ENCODE measurements at places on chromosomes 1 and 21.

- DNase-seq, result no peak
Measured at GRCh38 chr1:236041631-236042618, 23.0 kb downstream of the NID1 start.

DNA sequence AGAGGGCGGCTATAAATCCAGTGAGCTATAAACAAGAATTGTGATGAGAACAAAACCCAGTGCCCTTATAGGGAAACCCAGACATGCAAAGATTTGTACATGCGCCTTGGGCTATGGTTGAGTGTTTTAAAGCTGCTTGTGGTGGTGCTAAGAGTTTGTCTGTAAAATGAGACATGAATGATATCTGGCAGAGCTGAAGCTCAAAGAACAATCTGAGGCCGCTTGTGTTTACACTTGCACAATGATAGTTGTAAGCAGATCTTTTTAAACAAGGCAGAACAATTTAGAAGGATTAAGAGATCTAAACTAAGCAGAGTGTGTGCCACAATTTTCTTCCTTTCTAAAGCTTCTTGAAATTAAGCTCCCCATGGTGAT lies 80.4 kb upstream of the ADAMTS5 start:
- no peak for DNase-seq

- DNase-seq, result no peak
Measured at GRCh38 chr1:40876891-40877290, 14.7 kb upstream of the CITED4 start.

GRCh38 chr1:37513795-37514349 lies 694 bp downstream of the MEAF6 start:
- peak; percentile 75 for DNase-seq

GRCh38 chr1:167054946-167055630 lies 35.1 kb downstream of the GPA33 start:
- DNase-seq, result no peak

DNA sequence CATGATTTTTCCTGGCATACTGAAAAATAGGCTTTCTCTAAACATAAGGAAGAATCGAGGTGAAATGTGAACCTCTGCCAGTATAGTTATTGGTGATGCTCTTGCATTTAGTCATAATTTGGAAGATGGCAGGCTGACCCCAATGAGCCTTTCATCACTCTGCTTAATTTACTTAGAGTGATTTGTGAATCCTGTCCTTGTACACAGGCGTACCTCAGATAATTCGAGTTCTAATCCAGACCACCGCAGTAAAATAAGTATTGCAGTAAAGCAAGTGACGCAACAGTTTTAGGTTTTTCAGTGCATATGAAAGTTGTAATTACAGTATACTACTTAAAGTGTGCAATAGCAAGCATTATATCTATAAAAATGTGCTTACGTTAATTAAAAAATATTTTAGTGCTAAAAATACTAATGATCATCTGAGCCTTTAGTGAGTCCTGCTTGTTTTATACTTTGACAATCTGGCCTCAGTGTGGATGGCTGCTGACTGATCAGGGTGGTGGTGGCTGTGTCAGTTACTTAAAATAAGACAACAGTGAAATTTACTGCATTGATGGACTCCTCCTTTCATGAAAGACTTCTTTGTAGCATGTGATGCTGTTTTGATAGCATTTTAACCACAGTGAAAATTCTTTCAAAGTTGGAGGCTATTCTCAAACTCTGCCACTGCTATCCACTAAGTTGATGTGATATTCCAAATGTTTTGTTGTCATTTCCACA lies 1.7 kb downstream of the PKNOX1 start:
- no peak for DNase-seq

DNA sequence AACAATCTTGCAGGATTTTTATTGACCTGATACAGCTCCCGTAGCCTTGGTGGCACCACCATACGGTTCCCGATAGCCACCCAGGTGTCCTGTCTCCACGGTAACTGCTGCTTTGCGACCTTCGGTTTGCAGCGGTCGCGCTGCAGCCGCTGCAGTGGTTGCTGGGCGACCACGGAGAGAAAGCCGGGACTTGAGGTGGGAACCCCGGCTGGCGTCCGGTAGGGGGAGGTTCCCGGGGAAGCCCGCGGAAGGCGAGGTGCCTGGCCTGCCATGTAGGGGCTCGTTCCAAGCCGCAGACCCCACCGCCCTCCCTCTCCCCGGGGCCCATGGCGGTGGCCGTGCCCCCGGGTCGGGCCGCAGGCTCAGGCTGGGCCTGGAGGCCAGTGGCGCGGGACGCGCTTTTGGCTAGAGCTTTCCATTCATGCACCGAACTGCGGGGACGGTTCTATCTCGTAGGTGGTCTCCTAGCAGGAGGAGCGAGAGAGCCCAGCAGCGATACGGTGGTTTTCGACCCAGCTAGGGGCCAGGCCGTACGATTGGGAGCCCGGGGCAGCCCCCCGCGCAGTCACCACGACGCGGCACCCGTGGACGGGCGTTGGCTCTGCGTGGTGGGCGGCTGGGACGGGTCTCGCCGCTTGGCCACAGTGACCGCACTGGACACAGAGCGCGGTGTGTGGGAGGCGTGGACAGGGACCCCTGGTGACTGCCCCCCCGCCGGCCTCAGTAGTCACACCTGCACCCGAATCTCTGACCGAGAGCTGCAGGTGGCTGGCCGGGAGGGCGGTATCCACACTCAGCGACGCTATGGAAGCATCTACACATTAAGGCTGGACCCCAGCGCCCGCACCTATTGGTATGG lies at the start of gene KLHDC9:
TSS of gene KLHDC9 (plus strand) at position 152 of the 859 bp plus-strand sequence. CDS start at position 327, 175 bp downstream.
- peak; percentile 79 for DNase-seq

DNA sequence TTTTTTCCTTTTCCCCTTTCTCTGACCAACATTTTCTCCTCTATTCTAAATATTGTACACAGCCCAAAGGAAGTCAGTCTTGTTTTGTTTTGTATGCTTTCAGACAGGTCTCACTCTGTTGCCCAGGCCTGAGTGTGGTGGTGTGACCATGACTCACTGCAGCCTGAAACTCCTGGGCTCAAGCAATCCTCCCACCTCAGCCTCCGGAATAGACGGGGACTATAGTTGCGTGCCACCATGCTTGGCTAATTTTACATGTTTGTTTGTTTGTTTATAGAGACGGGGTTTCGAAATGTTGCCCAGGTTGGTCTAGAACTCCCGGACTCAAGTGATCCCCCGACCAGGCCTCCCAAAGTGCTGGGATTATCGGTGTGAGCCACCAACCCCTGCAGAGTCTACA lies 72.8 kb downstream of the NRIP1 start:
- no peak for DNase-seq
